ENCODE measurements at places on chromosomes 7 and 10.

GRCh38 chr7:37145682-37146081, 303.0 kb downstream of the ELMO1 start:
- DNase-seq, result no peak

GRCh38 chr10:127976701-127977356, 69.9 kb downstream of the PTPRE start:
- DNase-seq, result no peak

GRCh38 chr10:118835682-118836326, 81.0 kb upstream of the CACUL1 start:
- DNase-seq, result no peak

DNA sequence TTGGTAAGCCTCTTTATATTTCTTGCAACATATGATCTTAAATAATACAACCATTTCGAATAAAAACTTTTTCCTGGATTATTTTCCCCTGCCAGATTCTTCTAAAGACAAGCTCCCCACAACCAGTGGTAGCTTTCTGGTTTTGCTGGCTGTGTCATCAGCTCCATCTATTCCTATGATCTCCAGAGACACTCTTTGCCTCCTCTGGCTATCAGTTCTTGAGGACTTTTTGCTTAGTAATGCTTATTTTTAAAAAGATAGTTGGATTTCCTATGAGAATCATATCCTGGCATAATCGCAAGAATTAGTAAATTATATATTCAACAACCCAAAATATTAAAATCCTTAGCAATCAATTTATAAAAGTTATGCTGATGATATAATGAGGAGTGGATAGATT, 103.8 kb upstream of the SLC26A5 start:
- DNase-seq, result no peak

- no peak for DNase-seq
Observed at GRCh38 chr7:107937531-107937930, 46.5 kb downstream of the DLD start.

- peak; percentile 28 for DNase-seq
Observed at GRCh38 chr7:43583424-43584194, 701 bp downstream of the STK17A start.

DNA sequence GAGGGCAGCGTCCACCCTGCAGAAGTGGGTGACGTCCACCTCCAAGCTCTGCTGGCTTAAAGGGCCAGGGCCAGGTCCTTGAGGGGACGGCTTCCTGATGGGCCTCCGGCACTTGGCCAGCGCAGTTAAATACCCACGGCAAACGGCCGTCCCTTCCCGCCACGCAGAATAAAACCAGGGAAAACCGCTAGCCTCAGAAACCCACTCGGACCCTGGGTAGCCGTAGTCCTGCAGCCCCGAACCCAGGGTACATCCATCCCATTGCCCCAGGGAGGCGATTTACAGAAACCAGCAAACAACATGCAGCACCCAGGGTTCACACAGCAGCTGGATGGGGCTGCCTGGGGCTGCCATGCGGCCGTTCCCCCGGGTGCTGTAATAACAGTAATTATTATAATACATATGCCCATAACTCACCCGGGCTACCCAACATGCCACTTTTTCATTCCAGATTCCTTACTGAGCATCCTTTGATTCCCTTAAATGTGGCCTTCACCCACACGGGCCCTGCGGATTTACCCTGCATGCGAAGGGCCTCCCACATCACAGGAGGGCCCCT, 81.5 kb upstream of the PDGFA start:
- no peak for DNase-seq

GRCh38 chr7:98553666-98554065, 63.4 kb upstream of the NPTX2 start:
- no peak for DNase-seq

DNA sequence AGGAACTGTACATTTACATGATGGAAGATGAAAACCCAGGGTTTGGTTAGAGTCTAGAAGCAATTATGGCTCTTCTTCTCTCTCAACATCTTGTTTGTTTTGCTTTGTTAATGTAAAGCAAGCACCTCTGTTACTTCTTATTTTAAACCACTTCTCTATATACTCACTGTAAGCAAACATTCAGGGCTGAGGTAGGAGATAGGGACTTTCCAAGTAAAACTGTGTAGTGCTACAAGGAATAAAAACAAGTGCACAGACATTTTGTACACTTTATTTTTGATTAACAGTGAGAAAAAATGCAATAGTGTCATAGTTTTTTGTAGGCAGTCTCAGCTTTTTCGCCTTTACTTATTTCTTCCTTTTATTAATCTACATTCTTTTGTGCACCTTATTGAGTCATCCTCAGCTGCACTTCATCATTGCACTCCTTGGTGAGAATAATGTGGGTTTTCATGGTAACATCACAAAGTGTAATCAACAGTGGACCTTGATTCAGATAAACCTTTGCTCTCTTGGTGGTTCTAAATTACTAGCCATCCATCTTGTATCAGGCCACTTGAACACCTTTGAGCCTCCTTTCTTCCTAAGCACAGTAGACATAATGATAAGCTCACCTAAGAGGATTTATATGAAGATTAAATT, 52.9 kb downstream of the ELMO1 start:
- no peak for DNase-seq

- DNase-seq, result no peak
Observed at GRCh38 chr7:31027161-31027965, 24.7 kb upstream of the ADCYAP1R1 start.

DNA sequence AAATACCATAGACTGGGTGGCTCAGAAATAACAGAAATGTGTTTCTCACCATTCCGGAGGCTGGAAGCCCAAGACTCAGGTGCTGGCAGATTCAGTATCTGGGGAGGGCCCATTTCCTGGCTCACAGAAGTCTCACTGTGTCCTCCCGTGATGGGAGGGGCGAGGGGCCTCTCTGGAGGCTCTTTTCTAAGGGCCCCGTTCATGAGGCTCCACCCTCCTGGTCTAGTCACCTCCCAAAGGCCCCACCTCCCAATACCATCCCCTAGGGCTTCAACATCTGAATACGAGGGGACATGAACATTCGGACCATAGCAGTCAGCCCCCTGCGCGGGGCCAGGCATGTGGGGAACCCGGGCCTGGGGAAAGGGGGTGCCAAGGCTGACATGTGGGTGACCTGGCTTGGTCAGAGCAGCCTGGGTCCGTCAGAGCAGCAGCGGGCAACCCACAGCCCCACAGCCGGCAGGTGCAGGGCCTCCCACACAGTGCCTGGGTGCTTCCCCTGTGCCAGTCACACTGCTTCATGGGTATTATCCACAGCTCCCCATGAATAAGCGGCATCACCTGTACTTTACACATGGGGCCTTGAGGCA, 13.3 kb upstream of the CNPY1 start:
- DNase-seq, result no peak
